Activated T-cell treated with anti-CD3 and anti-CD28 coated beads, Interleukin-2, amount 50 U/mL, for 72 hours (primary cell): ENCODE measurements at places on chromosomes 5 and 9. TPM values are rescaled to one million over a fixed set of nuclear protein-coding genes. Genes with fewer than 3 reads are reported as not detected.

TMEM8B gene
- total RNA-seq, result 8.4 TPM

TAL2 gene
- total RNA-seq, result not detected

MARCOL gene
- not detected for total RNA-seq

PHYKPL gene
- 89.7 TPM for total RNA-seq

TMEM174 gene
- total RNA-seq, result not detected

PCDHB5 gene
- not detected for total RNA-seq

RGS7BP gene
- not detected for total RNA-seq

PCDHGB3 gene
- total RNA-seq, result 0.19 TPM

GRCh38 chr9:135440620-135441019 lies 39.0 kb upstream of the PPP1R26 start:
- no peak overlapping the region for H3K27ac ChIP-seq
- no peaks in the 10 kb centered on the region for H3K4me1 ChIP-seq
- H3K27me3 ChIP-seq, result peaks cover 13% of the 10 kb centered on the region
- H3K4me3 ChIP-seq, result no peak overlapping the region

- no peak overlapping the region for H3K4me3 ChIP-seq
- peaks cover 38% of the 10 kb centered on the region for H3K27me3 ChIP-seq
- no peaks in the 10 kb centered on the region for H3K36me3 ChIP-seq
- H3K4me1 ChIP-seq, result peaks cover 16% of the 10 kb centered on the region
Observed at GRCh38 chr9:135516132-135516860, 4.9 kb upstream of the LCN1 start.

GRCh38 chr9:113608082-113608685 lies 144.7 kb downstream of the RGS3 start:
- H3K4me1 ChIP-seq, result peaks cover 4% of the 10 kb centered on the region
- no peak overlapping the region for H3K4me3 ChIP-seq
- DNase-seq, result no peak
- H3K27me3 ChIP-seq, result no peaks in the 10 kb centered on the region
- no peaks in the 10 kb centered on the region for H3K36me3 ChIP-seq
- no peak overlapping the region for H3K27ac ChIP-seq

DNA sequence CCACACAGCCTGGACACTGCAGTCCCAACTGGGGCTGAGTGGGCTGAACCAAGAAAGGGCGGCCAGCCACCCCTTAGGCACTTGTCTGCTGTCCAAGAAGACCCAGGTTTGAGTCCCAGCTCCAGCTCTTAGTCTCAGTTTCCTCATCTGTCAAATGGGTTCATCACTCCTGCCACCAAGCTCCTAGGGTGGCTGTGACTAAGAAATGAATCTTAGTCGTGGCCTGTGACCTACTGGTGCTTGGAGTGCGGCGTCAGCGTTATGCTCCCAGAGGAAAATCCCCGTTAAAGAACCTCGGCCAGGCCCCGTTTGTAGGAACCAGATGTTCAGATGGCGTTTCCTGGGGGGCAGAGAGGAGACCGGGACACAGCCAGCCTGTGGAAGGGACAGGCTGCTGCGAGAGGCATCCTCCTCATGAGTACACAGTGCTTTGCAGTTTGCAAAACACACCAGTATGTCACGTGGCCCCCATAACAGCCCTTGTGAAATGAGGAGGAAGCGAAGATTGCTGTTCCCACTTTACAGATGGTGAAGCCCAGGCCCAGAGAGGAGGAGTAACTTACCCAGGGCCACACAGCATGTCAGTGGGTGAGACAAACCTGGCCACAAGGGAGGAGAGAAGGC lies 3.3 kb downstream of the FIBCD1 start:
- DNase-seq, result no peak
- H3K4me3 ChIP-seq, result no peak overlapping the region
- peaks cover 6% of the 10 kb centered on the region for H3K4me1 ChIP-seq
- H3K27ac ChIP-seq, result no peak overlapping the region

DNA sequence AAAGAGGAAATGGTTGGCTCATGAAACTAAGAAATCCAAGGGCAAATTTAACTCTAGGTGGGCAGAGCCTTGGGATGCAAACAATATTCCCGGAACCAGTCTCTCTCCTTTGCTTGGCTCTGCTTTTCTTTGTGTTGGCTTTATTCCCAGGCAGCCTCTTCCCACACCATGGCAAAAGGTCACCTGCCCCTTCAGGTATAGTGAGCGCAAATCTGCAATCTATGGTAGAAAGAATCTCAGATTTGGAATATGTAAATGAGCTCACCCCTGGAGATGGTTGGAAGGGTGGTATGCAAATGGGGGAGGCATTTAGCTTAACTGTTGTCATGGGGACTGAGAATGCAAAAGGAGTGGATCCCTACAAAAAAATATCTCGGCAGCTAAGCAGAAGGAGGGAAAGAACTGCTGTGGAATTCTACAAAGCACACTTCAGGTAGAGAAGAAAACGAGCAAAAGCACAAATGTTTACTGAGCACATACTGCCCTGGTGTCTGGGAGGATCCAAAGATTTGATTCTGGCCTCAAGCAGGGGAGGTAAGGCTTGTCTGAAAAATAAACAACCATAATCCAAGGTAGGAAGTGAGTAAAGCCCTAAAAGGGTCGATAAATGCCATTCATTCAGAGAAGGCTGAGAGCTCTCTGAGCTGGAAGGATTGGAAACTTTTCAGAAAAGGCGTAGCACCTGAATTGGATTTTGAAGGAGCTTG lies 139.7 kb downstream of the TLE1 start:
- no peaks in the 10 kb centered on the region for H3K4me1 ChIP-seq
- no peak overlapping the region for H3K27ac ChIP-seq
- no peaks in the 10 kb centered on the region for H3K27me3 ChIP-seq
- no peaks in the 10 kb centered on the region for H3K36me3 ChIP-seq
- DNase-seq, result no peak

GRCh38 chr9:125561509-125562148 lies 145.4 kb downstream of the MAPKAP1 start:
- peak overlapping the region; percentile 1 for H3K4me3 ChIP-seq
- no peaks in the 10 kb centered on the region for H3K27me3 ChIP-seq
- peaks cover 4% of the 10 kb centered on the region for H3K36me3 ChIP-seq
- DNase-seq, result no peak
- H3K4me1 ChIP-seq, result peaks cover 24% of the 10 kb centered on the region

- DNase-seq, result no peak
- peak overlapping the region; percentile 96 for H3K27ac ChIP-seq
- peaks cover 4% of the 10 kb centered on the region for H3K36me3 ChIP-seq
Observed at GRCh38 chr9:107547772-107548297, 58.3 kb upstream of the KLF4 start.

DNA sequence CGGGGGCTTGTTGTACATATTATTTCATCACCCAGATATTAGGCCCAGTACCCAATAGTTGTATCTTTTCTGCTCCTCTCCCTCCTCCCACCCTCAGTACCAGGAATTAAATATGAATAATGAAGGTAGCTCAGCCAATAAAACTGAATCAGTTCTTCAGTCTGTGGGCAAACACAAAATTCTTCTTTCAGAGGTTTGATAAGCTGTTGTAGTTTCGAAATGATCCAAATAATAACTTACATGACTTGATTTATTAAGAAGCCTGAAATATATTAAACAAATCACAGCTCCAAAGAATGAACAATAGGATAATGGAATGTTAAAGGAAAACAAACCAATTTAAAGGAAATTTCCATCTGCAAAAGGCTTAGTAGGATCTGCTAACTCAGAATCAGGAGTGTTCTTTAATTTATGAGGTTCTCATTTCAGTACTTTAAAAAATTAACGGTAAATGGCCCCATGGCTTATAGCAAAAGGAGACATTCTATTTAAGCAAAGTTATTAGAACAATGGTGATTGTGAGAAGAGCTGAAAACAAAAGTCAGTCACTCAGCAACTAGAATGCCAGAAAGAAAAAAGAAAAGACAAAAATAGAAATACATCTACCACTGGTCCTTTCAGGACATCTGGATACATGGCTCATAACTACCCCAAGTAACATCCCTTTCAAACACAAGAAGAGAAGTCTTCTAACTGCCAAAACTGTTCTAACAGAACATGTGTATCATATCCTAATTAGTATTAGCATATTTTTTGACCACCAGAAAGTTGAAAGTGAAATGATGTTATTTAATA lies 62.4 kb downstream of the NR3C1 start:
- H3K27me3 ChIP-seq, result no peaks in the 10 kb centered on the region
- H3K27ac ChIP-seq, result peak overlapping the region; percentile 83
- peaks cover 19% of the 10 kb centered on the region for H3K36me3 ChIP-seq
- H3K4me1 ChIP-seq, result peaks cover 45% of the 10 kb centered on the region

DNA sequence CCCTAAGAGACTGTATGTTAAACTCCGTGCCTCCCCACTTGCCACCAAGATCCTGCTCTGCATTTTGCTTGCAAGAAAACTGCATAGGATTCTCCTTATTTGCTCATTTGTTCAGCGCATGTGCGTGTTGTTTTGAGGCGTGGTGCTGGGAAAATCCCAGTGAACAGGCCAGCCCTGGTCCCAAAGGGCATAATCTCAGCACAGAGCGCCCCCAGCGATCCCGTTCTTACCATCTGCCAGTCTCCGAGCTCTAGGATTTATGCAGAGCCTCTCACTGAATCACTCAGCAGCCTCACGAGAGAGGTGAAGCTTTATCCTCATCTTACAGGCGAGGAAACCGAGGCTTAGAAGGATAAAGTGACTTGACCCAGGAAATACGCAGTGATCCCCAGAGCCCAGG lies 11.5 kb downstream of the PRRX2 start:
- H3K36me3 ChIP-seq, result no peaks in the 10 kb centered on the region
- H3K4me3 ChIP-seq, result no peak overlapping the region
- peaks cover 10% of the 10 kb centered on the region for H3K27me3 ChIP-seq
- DNase-seq, result no peak
- H3K27ac ChIP-seq, result no peak overlapping the region
- no peaks in the 10 kb centered on the region for H3K4me1 ChIP-seq

DNA sequence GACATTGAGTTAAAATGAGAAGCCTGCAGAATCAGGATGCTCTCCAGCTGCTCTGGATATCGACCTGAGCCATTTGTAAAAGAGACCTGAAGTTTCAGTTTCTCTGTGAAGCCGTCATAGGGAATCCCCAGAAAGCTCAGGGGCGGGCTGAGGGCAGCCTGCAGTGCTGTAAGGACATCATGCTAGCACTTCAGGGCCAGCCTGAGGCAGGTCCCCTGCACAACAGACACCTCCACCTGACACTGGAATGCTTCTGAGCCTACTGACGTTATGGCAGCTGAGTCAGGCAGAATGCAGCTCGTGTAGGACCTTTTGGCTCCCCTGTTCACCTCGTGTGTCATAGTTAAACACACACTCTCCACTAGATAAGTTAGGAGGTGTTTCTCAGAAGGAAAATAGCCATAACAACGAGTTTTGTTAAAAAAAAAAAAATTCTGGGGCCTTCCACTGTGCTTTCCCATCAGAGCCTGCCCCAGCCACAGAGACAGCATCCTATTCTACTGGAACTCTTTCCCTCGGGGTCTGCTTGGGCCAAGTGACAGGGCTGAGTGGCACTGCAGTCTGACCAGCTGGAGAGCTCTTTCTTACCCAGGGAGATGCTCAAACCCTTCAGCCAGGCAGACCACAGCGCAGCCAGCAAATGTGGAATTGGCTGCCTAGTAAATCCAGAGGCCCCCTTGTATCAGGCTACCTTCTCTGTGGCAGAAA lies 354.9 kb downstream of the DIRAS2 start:
- peak overlapping the region; percentile 4 for H3K4me3 ChIP-seq
- no peaks in the 10 kb centered on the region for H3K36me3 ChIP-seq
- peak; percentile 43 for DNase-seq
- H3K27ac ChIP-seq, result no peak overlapping the region
- H3K27me3 ChIP-seq, result peaks cover 6% of the 10 kb centered on the region

GRCh38 chr5:50302815-50303490 lies 138.1 kb downstream of the EMB start:
- no peaks in the 10 kb centered on the region for H3K4me1 ChIP-seq
- H3K4me3 ChIP-seq, result no peak overlapping the region
- peaks cover 4% of the 10 kb centered on the region for H3K36me3 ChIP-seq
- DNase-seq, result no peak
- no peak overlapping the region for H3K27ac ChIP-seq
- no peaks in the 10 kb centered on the region for H3K27me3 ChIP-seq

- H3K27me3 ChIP-seq, result peaks cover 7% of the 10 kb centered on the region
- DNase-seq, result no peak
- H3K4me1 ChIP-seq, result peaks cover 71% of the 10 kb centered on the region
- H3K36me3 ChIP-seq, result peaks cover 2% of the 10 kb centered on the region
- no peak overlapping the region for H3K27ac ChIP-seq
Observed at GRCh38 chr9:91036356-91036755, 234.7 kb downstream of the SYK start.

DNA sequence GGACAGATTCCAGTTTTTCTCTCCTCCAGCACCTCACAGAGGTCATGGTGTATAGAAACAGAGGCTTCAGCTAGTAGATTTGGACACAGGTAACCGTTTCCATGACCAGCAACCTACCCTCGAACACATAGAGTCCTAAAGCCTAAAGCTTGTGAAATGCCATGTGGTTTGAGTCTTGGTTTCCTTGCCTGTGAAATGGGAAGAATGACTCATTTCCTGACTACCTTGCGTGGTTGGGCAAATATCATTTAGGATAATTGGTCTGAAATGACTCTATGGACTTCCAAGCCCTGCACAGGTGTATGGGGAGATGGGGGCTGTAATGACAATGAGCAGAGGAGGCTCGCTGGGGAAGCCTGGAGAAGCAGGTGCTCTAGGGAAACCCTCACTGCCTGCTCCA lies 134.6 kb downstream of the TTLL11 start:
- H3K27ac ChIP-seq, result no peak overlapping the region
- H3K27me3 ChIP-seq, result no peaks in the 10 kb centered on the region
- H3K4me1 ChIP-seq, result peaks cover 8% of the 10 kb centered on the region
- H3K36me3 ChIP-seq, result no peaks in the 10 kb centered on the region
- DNase-seq, result no peak
- no peak overlapping the region for H3K4me3 ChIP-seq

- H3K36me3 ChIP-seq, result no peaks in the 10 kb centered on the region
- no peaks in the 10 kb centered on the region for H3K4me1 ChIP-seq
- DNase-seq, result no peak
- H3K4me3 ChIP-seq, result no peak overlapping the region
Observed at GRCh38 chr5:126300293-126300692, 122.9 kb upstream of the GRAMD2B start.

- H3K4me3 ChIP-seq, result no peak overlapping the region
- H3K4me1 ChIP-seq, result no peaks in the 10 kb centered on the region
- no peaks in the 10 kb centered on the region for H3K27me3 ChIP-seq
- H3K36me3 ChIP-seq, result no peaks in the 10 kb centered on the region
- no peak for DNase-seq
Observed at GRCh38 chr5:89130851-89131250, 247.9 kb upstream of the MEF2C start.

- peak; percentile 77 for DNase-seq
- no peaks in the 10 kb centered on the region for H3K36me3 ChIP-seq
- peak overlapping the region; percentile 67 for H3K4me3 ChIP-seq
- no peak overlapping the region for H3K27ac ChIP-seq
- H3K27me3 ChIP-seq, result peaks cover 7% of the 10 kb centered on the region
- H3K4me1 ChIP-seq, result peaks cover 42% of the 10 kb centered on the region
Observed at GRCh38 chr9:134407121-134407779, 81.0 kb downstream of the RXRA start.

GRCh38 chr9:128428644-128429512 lies 8.2 kb downstream of the CERCAM start:
- H3K27ac ChIP-seq, result no peak overlapping the region
- no peaks in the 10 kb centered on the region for H3K4me1 ChIP-seq
- no peaks in the 10 kb centered on the region for H3K27me3 ChIP-seq
- H3K36me3 ChIP-seq, result no peaks in the 10 kb centered on the region
- no peak for DNase-seq

- H3K27ac ChIP-seq, result no peak overlapping the region
- peaks cover 15% of the 10 kb centered on the region for H3K27me3 ChIP-seq
- H3K4me3 ChIP-seq, result no peak overlapping the region
- no peaks in the 10 kb centered on the region for H3K36me3 ChIP-seq
Observed at GRCh38 chr9:120324461-120324860, 255.5 kb downstream of the CDK5RAP2 start.
